GM12892 (cell line): ENCODE measurements at places on chromosomes 4 and X.

DNA sequence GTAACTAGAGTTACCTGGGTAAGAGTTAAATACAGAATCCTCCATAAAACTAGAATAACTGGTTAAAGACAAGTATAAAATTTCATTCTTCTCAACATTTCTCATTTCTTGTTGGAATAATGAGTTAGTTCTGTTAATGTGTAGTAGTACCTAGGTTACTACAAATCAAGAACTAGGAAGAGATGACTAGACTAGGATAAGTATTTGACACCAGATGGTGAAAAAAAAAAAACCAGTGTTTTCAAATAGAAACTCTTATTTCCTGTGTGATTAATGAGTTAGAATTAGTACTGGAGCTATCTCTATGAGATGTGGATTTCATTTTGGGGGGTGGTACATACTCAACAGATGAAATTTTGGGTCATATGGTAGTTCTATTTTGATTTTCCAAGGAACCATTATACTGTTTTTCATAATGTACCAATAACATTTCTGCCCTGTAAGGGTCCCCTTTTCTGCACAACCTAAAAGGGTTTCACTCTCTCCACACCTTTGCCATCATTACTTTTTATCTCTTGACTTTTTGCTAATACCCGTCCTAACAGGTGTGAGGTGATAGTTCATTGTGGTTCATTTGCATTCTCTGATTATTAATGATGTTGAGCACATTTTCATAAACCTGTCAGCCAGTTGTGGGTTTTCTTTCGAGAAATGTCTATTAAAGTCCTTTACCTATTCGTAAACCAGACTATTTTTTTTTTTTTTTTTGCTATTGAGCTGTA, 1.7 kb upstream of the VCX start:
- no peak for DNase-seq

DNA sequence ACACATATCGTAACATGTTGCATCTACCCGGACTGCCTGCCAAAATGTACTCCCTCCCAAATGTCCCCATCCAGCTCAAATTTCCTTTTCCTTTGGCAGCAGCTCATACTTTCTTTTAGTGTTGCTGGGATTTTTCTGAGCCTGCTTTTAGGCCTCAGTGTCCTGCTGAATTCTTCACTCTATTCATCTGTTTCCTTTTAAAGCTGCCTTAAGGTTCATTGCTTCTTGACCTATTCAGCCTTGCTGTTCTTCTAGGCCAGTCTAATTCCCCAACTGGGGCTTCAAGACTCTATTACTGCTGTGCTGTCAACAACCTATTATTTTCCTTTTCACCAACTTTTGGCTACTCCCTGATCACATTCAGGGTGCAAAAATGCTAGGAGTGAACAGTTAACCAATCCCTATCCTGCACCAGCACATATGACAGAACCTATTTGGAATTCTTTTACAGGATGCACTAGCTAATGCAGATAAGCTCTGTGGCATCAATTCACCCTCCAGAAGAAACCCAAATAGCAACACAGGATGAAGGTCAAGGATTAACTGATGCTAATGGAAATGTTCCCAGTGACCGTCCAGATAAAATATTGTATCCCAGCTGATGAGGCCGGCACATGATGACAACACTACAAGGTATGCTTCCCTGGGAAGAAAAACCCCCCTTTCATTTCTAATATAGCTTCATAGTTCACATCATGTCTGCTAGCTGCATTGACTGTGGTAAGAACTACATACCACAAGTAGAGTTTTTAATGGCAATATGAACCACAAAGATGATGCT, 114.7 kb upstream of the TTC29 start:
- DNase-seq, result no peak

- no peak for DNase-seq
Observed at GRCh38 chr4:123506011-123506695, 109.6 kb downstream of the SPRY1 start.

- no peak for DNase-seq
Observed at GRCh38 chr4:91447168-91447567, 856.6 kb upstream of the GRID2 start.
